ENCODE measurements at places on chromosomes 4 and X.

- DNase-seq, result no peak
Observed at GRCh38 chr4:95415346-95415771, 133.4 kb downstream of the UNC5C start.

DNA sequence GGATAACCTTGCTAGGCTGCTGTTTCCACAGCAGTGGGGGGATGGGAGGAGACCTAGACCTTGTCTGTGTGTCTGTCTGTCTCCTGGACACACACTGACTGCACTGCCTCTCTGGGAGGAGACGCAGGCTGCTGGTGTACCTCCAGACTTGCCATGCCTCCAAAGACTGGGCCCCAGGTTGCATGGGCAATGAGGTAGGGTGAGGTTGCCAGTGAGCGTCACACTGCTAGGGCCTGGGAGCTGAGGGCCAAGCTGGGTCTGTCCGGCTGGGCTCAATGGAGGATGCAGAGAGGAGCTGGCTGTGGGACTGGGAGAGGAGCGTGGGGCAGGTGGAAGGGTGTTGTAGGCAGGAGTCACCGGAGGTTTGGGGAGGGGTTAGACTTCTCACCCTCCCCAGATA lies 16.6 kb downstream of the MAGED2 start:
- DNase-seq, result no peak

DNA sequence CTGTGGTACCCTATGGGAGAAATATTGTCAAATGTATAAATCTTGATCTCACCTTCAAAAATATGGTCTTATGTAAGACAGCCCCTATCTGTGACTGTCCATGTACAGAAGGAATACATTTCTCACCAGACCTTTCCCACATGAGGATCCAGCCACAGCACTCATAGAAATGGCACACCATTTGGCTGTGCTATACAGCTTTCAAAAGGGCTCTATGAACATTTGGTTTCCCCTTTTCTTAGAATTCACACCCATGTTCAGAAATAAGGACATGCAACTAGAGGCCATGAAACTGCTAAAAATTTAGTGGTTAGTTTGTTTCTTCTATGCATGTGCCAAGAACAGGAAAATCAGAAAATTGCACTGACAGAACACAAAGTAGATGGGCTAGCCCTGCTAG lies 62.7 kb downstream of the ANTXR2 start:
- peak; percentile 39 for DNase-seq

- no peak for DNase-seq
Observed at GRCh38 chr4:144300616-144301015, 160.1 kb upstream of the GYPA start.

DNA sequence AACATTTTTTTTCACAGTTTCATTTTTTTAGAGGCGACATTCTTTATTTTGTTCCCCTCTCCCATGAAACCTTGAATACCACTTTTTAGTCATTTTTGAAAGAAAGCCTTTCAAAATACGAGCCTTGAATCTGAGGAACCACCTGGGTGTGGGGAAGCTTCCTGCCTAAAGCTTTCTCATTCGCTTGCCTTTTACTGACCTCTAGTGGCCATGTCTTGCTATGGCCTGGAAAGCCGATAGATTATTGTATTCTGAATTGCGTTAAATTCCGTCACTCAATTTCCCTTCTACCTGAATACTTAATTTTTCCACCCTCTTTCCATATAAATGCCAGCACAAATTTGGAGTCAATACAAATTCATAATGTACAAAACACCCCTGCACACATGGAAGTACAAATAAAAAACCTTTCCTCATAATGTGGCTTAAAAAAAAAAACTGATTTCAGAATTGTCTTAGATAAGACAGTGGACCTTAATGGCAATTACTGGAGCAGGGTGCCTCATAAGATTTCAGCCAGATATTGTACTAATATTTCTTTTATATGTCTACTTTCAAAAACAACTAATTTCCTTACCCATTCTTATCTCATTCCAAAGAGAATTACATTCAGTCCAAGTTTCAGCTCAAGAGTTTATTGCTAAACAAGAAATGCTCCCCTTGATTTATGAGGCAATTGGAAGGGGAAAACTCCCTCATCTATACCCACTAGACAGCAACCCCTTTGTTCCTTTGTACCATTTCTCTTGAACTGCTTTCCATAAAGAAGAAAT lies 217.9 kb downstream of the CENPC start:
- DNase-seq, result peak; percentile 74

DNA sequence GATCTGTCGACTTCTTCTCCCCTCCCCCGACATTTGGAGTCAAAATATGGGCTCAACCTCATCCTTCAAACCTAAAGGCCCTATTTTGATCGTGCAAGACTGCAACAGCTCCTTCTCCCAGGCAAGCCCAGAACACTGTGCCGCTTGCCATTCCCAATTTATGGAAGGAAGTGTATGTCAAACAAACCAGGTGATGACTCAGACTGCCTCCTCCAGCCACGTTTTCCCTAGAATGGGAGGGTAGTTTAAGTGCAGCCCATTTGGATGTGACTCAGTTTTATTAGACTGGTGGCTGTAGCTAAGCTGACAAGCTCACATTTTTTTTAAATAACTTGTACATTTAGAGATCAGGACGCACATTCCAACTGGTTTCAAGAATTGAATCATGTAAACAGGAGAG lies 570.4 kb upstream of the DIPK2B start:
- DNase-seq, result no peak

- no peak for DNase-seq
Observed at GRCh38 chrX:81662381-81662780, 460.5 kb downstream of the SH3BGRL start.

- no peak for DNase-seq
Observed at GRCh38 chr4:96342196-96342595, 502.3 kb downstream of the PDHA2 start.

GRCh38 chr4:35464964-35465528 lies 779.3 kb downstream of the ARAP2 start:
- DNase-seq, result no peak

DNA sequence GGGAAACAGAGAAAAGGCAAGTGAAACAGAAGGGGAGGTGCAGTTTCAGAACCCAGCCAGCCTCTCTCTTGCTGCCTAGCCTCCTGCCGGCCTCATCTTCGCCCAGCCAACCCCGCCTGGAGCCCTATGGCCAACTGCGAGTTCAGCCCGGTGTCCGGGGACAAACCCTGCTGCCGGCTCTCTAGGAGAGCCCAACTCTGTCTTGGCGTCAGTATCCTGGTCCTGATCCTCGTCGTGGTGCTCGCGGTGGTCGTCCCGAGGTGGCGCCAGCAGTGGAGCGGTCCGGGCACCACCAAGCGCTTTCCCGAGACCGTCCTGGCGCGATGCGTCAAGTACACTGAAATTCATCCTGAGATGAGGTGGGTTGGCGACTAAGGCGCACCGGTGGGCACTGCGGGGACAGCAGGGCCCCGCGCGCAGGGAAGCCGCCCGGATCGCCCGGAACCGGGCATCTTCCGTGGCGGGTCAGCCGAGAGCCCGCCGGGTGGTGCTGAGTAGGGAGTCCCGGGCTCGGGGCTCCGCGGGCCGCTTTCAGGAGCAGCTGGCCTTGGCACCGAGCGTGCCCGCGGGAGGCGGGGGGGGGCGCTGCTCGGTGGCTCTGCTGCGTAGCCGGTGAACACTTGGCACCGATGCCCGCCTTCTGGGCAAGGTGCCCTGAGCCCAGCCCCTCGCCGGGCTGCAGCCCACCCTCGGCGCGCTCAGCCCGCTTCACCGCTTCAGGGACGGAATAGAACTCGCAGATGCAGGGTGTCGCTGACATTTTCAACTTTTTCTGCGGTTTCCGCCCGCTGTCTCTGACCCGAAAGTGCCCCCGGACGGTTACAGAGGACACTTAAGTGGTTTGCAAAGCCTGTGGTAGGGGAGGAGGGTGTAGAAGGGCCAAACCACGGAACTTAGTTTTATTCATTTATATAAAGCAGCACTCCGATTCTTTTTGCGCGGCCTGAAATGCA lies at the start of gene CD38:
TSS of gene CD38 (plus strand) at position 40 of the 953 bp plus-strand sequence. CDS start at position 127, 87 bp downstream.
- DNase-seq, result peak; percentile 70

DNA sequence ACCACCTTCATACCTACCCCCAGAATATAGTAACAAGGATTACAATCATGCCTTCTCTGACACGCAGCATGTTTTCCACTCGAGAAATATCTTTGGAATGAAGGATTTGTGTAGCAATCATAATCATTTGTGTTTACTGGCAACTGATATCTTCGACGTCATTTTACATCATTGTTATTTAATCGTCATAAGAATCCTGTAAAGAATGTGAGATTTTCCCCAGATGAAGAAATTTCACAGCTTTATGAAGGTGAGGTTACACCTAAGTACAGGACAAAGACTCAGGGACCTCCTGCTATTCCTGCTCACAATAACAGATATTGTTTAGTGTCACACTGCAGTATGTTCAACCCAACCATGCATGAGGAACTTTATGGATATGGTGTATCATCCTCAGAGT lies 198.2 kb upstream of the LDB2 start:
- no peak for DNase-seq

- no peak for DNase-seq
Observed at GRCh38 chr4:28724239-28724638, 1863.6 kb downstream of the STIM2 start.

All from activated CD4-positive, alpha-beta T cell treated with anti-CD3 and anti-CD28 coated beads, Interleukin-2, Interleukin-6, amounts not matched to agents 100 ng/mL and 50 ng/mL, durations not matched to agents 16 hours and 8 hours (primary cell).